Stimulated activated CD4-positive, alpha-beta T cell treated with anti-CD3 and anti-CD28 coated beads, Interleukin-15, amount 100 ng/mL, for 1 hour (primary cell): ENCODE measurements at places on chromosomes 2 and 18.

- no peak for DNase-seq
Measured at GRCh38 chr18:55523001-55523400, 65.0 kb downstream of the TCF4 start.

GRCh38 chr18:54222922-54223567 lies 1.4 kb downstream of the MBD2 start:
- no peak for DNase-seq

GRCh38 chr18:5998907-5999306 lies 103.6 kb upstream of the TMEM200C start:
- no peak for DNase-seq

DNA sequence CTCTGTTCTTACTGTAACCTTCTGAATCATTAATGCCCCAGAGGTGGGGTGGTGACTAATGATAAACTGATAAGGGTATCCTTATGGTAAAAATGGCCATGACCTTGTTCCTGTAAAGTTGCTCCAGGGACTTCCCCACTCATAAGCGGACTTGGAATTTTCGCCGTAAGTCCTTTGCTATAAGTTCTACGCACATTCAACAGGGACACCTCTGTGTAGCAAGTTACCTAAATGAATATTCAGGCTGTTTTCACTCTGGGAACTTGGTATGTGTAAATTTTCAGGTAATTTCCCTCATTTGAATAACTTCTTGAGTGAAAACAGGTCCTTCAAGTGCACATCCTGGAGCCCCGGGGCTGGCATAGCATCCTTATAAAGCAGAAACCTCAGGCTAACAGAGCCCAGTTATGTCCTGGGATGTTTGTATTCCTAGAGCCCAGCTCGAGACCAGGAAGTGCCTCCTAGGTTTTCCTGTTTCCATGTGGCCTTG lies 9.4 kb upstream of the AGFG1 start:
- DNase-seq = no peak

GRCh38 chr2:96320728-96321622 lies 4.1 kb upstream of the ITPRIPL1 start:
- no peak for DNase-seq

- DNase-seq = no peak
Measured at GRCh38 chr2:96558485-96558884, 21.9 kb downstream of the ARID5A start.

GRCh38 chr2:53202063-53202462 lies 565.5 kb upstream of the CHAC2 start:
- no peak for DNase-seq

DNA sequence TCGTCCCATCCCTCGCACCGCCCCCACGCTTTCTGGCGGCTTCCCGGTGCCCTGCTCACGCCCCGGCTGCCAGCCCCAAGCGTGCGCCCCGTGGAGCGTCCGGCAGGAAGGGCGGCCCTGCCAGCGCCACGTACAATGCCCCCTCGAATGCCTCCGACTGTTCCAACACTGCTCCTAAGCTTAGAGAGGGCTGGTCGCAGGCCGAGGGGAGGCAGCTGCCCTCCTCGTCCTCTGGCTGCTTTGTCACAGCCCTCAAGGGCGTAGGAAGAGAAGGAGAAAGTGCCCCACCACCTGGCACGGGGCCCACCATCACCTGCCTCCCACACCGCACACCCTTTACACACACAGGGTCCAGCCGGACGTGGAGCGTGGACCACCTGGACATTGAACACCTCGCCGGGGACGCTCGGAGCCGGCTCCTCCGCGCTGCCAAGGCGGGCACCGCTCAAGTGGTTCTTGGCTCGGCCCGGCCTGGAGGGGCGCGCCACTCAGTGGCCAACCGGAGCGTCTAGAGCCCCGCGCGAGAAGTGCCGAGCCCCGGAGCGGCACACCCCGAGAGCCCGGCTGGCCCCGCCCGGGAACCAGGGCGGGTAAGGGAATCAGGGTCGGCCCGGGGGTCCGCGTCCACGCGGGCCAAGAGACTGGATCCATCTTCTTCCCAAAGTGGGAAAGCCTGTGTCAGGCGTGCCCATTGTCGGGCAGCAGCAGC lies 830 bp downstream of the DNER start:
- DNase-seq = no peak

GRCh38 chr18:10533111-10533510 lies 7.3 kb downstream of the NAPG start:
- DNase-seq = no peak
